H4 (cell line): ENCODE measurements at places on chromosomes 4 and X. TPM values are rescaled to one million over a fixed set of nuclear protein-coding genes. Genes with fewer than 3 reads are reported as not detected.

DNA sequence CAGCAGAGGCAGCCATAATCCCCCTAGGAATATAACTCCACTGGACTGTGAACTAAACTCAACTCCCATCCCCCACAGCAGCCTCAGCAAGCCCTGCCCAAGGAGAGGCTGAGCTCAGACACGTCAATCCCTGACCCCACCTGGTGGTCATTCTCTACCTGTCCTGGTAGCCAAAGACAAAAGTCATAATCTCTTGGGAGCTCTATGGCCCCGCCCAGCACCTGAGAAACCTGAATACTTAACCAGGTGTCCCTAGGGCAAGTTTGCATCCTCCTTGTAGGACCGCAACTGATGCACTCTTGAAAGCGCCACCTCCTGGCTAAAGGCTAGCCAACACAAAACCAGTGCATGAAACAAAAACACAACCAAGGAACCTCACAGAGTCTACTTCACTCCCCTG is 18.4 kb downstream of the CT47B1 start:
- no peak for DNase-seq

DNA sequence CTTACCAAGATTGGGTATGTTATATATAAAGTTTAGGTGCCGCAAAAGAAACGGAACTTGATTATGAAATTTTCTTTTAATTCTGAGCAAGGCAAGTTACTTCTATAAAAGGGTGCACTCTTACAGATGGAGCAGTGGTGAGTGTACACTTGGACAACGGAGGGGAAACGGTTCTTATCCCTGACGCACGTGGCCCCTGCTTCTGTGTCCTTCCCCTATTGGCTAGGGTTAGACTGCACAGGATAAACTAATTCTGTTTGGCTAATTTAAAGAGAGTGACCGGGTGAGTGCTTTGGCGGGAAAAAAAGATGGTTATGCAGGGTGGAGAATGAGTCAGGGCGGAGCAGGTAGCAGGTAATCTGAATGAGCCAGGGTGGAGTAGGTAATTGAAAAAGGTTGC is 149.5 kb downstream of the GC start:
- DNase-seq = no peak

DNA sequence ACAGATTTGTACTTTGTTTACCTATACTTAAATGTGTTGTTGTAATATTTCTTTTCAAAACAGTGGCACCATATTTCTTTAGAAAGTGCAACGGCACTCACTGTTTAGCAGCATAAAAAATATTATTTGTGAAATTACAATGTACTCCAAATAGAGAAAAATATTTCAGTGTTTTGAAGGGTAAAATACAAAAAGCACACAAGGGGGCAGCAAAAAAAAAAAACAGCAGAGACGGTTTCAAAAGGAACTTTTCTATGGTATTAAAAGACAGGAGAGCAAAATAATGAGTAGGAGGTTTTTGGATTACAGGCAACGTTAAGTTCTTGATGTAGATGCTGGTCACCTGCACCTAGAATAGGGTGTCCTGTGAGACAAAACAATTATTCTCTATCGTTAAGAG is 2.0 kb downstream of the NUDT11 start:
- DNase-seq = no peak

- no peak for DNase-seq
Measured at GRCh38 chr4:124529131-124529530, 183.4 kb downstream of the ANKRD50 start.

- DNase-seq = no peak
Measured at GRCh38 chrX:139560221-139560620, 29.7 kb downstream of the F9 start.

The MOB1B gene
- total RNA-seq = 5.9 and 6.0 TPM in 2 replicates

The CSAG1 gene
- total RNA-seq = 2.9 and 3.0 TPM in 2 replicates

The SSX3 gene
- not detected in 2 replicates for total RNA-seq

The FATE1 gene
- total RNA-seq = not detected in 2 replicates

The BTC gene
- 1.1 and 2.1 TPM in 2 replicates for total RNA-seq

The EREG gene
- not detected in 2 replicates for total RNA-seq
